ENCODE measurements at places on chromosomes 12 and 14.

GRCh38 chr12:132211816-132212215 lies 67.6 kb downstream of the NOC4L start:
- no peak for DNase-seq

- DNase-seq = no peak
Observed at GRCh38 chr12:127238107-127238506, 1028.9 kb upstream of the TMEM132C start.

DNA sequence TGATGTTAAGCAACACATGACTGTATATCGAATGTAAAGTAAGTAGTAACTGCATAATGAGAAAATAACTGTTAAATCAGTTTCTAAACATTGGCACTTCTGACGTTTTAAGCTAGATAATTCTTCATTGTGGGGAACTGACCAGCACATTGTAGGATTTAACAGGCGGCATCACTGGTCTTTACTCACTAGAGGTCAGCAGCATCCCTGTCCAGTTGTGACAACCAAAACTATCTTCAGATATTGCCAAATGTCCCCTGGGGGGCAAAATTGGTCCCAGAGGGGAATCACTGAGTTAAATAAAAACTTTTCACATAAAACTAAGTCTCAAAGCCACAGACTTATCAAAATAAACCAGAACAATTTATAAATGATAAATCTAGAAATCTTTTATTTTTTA lies 65.3 kb downstream of the BLTP3B start:
- no peak for DNase-seq

- DNase-seq = no peak
Observed at GRCh38 chr12:53481939-53482586, 17.2 kb downstream of the MAP3K12 start.

GRCh38 chr14:51784466-51784865 lies 75.9 kb upstream of the GNG2 start:
- no peak for DNase-seq
